ENCODE measurements at places on chromosomes 11 and 22.
A peak's percentile ranks its signal among the peaks of the same experiment; 100 is the strongest.

GRCh38 chr22:29574762-29575450, 6.0 kb downstream of the NIPSNAP1 start:
- no peak for DNase-seq

- no peak for DNase-seq
Observed at GRCh38 chr11:104725796-104726408, 172.4 kb downstream of the CASP12 start.

GRCh38 chr11:72684236-72684912, 10.2 kb upstream of the PDE2A start:
- peak; percentile 50 for DNase-seq

- no peak for DNase-seq
Observed at GRCh38 chr22:26205494-26205893, 36.2 kb downstream of the SEZ6L start.

DNA sequence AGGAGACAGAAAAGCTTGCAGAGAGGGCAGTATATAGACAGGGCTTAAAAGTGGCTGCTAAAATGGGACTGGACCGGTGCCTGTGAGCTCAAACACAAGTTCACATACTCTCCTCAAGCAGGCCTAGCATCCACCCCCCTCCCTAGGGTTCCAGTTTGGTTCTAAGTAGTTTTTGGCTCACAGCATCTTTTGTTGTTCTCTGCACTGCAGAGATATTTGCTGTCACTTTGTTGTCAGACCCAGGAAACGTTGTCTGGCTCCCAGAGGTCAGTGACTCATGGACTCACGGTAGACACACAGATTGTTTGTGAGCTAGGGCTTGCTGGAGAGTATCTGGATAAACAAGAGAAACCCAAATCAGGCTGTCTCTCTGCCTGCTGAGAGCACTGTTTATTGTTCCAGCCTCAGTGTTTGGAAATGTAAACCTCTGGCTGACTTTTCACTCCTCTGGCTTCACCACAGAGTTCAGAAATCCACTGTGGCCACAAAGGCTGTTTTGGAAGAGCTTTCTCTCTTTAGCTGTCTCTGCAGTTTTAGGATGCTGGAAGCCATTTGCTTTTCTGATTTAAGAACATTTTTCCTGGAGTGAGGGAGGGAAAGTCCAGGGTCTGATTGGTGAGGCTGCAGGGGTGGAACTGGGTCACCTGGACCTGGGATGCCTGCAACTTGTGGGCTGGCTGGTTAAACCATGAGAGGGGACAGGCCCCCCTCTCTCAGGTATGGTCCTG, 303.7 kb upstream of the PLET1 start:
- no peak for DNase-seq

GRCh38 chr11:65663639-65664200, 1.0 kb upstream of the RELA start:
- peak; percentile 65 for DNase-seq

DNA sequence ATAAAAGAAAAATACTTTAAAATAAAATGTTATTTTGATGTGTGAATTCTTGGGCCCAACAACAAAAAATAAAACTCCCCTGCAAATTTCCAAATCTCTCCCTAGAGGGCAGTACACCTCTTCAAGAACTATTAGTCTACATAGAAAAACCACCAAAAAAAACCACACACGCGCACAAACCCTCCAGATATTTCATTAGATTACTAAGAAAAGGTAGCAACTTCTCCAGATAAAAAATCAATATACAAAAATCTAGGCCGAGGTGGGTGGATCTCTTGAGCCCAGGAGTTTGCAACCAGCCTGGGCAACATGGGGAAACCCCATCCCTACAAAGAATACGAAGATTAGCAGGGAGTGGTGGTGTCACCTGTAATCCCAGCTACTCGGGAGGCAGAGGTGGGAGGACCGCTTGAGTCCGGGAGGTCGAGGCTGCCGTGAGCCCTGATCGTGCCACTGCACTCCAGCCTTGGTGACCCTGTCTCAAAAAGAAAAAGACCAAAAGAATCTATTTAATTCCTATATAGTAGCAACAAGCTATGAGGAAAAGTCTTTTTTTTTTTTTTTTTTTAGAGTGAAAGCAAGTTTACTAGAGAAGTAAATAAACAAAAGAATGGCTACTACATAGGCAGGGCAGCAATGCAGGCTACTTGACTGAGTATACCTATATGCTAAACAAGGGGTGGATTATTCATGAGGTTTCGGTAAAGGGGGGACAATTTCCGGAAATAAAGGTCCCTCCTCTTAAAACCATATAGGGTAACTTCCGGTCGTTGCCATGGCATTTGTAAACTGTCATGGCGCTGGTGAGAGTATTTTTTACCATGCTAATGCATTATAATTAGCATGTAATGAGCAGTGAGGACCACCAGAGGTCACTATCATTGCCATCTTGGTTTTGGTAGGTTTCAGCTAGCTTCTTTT, 13.1 kb downstream of the B3GNT6 start:
- DNase-seq, result peak; percentile 95

GRCh38 chr11:30128269-30128932, 102.4 kb upstream of the FSHB start:
- peak; percentile 15 for DNase-seq

DNA sequence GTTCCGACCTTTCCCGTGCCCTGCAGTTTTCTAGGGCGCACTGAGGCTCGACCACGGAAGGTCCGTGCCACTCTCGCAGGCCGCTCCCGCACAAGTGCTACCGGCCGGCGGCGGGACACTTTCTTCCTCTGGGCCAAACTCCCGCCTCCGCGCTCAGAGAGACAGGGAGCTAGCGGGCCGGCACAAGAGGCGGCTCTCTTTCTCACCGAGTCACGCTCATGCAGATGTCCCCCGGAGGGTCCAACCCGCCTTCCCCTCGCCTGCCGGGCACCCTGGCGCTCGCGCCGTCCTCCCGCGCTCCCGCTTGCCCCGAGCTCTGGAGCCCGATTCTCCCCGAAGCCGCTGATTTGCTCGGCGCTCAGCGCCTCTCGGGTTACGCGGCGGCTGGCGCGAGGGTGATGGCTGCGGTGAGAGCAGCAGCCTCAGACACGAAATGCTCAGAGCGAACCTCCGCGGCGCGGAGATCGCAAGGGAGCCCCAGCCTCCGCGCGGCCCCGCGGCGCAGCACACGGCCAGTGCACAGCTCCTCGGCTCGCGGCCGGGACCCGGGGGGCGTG, 1.0 kb downstream of the LMO1 start:
- DNase-seq, result no peak

- DNase-seq, result peak; percentile 64
Observed at GRCh38 chr11:65362320-65362931, 7.9 kb downstream of the TIGD3 start.

DNA sequence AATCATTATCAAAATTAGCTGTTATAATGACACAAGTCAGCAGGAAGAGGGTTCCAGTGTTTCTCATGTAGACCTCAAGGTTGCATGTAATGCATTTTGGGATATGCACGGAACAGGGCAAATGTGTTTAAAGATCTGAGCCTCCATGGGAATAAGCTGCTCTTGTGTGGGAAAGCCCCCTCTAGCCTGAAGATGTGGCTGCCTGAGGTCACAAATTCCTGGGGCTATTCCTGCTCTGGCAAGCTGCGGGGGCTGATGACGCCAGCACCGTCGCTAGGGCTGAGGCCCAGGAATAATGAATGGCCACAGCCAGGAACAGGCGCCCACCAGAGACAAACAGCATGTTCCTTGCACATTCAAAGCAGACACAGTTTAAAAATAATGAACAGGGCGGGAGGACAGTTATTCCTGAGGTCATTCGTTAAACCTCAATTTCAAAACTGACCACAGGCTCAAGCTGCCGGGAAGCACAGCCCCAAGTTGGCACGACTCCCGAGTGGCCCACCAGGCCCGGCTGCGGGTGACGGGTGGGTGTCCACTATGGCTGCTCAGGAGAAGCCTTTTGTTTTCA, 11.7 kb downstream of the OSBPL5 start:
- DNase-seq, result peak; percentile 56
